ENCODE measurements at places on chromosomes 1 and 21.

DNA sequence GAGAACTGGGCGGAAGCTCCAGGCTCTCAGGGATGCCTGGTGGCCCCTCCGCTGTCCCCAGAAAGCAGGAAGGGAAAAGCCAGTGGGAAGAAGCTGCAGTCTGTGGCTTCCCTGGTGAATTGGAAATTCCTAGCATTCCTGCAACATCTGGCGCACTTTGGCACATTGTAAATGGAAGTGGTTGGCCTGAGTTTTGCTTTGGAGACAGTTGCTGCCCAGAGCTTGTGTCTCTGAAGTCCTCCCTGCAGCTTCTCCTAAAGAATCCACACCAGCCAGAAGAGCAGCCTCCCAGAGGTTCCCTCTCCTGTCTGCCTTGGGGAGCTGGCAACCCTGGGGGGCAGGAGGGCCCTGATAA lies 48.2 kb downstream of the ARHGEF10L start:
- DNase-seq = no peak

DNA sequence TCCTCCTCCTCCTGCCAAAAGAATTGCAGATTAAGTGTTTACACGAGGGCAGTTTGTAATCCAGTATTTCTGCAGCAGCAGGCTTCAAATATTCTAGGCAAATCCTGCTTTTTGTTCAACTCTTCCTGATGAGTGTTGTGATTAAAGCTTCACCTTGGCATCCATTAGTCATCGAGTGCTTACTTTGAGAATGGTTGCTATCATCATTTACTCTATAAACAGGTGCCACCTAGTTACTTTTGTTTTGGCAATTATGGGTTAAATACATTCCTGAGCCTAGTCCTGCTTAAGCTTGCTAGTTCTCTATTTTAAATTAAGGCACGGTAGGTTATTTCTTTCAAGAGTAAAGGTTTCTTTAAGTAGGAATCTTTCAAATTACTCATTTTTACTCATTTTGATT lies 20.3 kb downstream of the PDC start:
- DNase-seq = no peak

GRCh38 chr1:233480198-233480597 lies 133.7 kb upstream of the KCNK1 start:
- DNase-seq = no peak

- DNase-seq = no peak
These were observed 42.9 kb downstream of the IER5 start for GRCh38 chr1:181131255-181131941.

DNA sequence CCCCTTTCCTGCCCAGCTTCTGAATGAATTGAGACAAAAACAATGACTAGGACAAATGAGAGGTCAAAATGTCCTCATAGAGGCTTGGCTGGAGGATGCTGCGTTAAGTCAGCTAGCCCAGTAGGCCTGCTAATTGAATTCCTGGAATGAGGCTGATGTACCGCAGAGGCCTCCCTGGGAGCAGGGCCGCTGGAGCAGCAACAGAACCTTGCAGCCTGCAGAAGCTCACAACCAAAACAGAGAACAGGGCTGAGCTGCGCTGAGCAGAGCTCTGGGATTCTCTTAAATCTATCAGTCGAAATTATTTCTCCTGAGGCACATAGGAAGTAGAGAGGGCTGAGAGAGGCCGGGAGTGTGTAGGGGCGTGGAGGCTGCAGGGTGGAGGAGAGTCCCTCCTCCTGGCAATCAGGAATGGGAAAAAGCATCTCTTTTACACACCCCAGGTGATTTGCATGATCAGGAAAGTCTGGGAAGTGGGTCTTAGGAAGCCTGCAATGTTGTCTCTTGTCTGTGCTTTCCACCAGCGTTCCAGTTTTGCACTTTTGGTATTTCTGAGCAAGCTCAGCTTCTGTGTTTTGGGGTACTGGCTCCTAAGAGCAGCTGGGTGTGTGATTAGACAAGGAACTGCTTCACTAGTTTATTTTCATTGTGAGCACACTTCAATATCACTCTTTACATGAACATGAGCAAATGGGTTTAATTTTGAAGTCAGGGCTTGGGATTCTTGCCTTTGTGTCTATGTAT lies 66.5 kb downstream of the RYR2 start:
- DNase-seq = no peak

DNA sequence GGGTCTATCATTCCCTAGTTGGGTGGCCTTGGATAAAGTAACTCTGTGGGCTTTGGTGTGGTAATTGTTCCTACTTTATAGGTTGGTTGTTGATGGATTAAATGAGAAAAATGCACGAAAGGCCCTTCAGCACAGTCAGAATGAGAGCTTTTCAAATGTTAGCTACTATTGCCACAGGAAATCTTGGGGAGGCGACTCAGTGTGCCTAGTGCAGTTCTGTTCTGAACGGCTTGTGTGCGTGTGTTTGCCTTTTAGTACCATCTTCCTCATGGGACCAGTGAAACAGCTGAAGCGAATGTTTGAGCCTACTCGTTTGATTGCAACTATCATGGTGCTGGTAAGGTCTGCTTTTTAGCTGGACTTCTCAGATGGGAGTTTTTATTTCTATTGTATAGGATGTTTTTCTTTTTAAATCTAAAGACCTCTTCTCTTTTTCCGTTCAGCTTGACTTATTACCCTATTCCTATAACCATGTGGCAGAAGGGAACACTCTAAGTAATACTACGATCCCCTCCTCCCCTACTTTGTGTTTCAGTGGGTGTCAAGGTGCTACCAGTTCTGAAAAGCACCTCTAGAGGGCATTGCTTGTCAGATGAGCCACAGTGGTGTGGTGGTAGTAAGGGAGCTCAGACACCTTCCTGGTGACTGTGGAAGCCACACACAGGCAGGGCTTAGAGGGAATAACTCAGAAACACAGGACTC lies 9.2 kb downstream of the SFT2D2 start:
- DNase-seq = no peak

- no peak for DNase-seq
These were observed 228.5 kb downstream of the CACNA1E start for GRCh38 chr1:181711820-181712219.

GRCh38 chr1:47759936-47760629 lies 237.1 kb downstream of the TRABD2B start:
- no peak for DNase-seq

- no peak for DNase-seq
These were observed 17.6 kb upstream of the PLA2G5 start for GRCh38 chr1:20052386-20052785.

DNA sequence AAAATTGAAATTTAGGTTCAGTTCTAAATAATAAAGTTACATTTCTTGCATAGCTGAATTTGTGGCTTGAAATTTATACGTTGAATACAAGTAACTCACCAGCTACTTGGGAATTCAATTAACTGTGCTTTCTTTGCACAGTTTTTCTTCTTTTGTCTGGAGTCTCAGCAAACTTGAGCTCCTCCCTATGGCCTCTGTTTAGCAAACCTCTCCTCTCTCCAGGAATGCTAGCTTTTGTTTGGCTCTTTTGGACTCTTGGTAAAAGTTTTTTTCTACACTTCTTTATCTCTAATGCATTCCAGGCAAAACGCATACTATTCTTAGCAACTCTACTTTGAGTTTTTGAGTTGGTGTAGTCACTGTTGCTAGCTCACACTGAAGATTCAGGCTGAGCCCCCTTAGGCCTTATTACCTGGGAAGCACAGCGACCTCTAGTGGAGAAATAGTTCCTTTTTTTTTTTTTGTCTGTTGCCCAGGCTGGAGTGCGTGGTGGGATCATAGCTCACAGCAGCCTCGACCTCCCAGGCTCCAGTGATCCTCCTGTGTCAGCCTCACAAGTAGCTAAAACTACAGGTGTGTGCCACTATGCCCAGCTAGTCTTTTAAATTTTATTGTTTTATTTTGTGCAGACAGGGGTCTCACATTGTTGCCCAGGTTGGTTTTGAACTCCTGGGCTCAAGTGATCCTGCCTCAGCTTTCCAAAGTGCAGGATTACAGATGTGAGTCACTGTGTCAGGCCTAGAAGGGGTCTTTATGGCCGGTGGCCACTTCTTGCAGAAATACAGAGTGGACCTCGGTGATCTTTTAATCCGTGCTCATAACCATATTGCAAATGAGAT lies 61.7 kb downstream of the CASQ2 start:
- no peak for DNase-seq

- DNase-seq = no peak
These were observed 32.4 kb downstream of the IER5 start for GRCh38 chr1:181120924-181121323.

- DNase-seq = no peak
These were observed 29.1 kb upstream of the ADAMTS1 start for GRCh38 chr21:26874347-26874746.

DNA sequence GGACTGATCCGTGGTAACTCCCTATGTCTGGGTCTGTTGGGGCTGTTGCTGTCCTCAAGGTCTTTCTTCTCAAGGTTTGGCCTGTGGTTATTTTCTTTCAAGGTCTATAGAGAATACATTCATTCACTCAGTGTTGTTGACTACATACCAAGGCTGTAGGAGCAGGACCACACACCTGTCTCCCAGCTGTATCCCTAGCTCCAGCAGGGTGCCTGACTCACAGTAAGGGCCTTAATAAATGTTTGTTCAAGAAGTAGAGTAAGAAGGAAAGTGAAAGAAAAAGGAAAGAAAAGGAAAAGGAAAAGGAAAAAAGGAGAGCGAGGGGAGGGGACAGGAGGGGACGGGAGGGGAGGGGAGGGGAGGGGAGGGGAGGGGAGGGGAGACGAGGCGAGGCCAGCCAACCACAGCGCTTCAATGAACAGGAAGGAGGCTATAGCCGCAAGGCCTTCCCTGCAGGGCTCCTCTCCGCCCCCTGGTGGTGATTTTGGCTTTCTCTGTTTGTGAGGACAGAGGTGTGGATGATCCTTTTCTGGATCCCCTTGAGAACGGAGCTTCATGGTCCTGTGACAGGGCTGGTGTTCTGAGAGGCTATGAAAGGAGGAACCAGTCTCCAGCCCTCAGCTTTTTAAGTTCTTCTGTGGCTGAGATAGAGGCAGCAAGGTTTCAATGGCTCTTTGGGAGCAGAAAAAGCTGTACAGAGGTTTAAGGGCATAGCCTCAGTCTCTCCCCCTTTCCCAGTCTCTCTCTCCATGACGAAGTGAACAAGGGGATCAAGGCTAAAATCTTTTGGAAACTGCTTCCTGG lies 30.6 kb upstream of the LCE5A start:
- DNase-seq = no peak

DNA sequence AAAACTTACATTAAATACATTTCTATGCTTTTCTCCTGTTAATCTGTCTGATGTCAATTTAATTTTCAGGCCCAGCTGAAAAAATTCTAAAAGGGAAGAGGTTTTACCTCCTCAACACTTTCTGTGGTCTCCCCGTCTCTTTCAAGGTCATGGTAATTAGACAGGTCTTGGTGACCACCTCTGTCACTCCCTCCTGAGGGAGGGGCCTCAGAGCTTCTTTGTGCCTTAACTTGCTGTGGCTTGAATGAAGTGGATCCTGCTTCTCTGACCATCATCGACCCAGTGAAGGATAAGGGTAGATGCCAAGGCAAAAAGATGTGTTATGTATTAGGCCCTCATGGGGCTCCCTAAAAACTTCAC lies 40.8 kb upstream of the OSBPL9 start:
- DNase-seq = no peak

- no peak for DNase-seq
These were observed 9.7 kb upstream of the COL8A2 start for GRCh38 chr1:36134505-36135329.

DNA sequence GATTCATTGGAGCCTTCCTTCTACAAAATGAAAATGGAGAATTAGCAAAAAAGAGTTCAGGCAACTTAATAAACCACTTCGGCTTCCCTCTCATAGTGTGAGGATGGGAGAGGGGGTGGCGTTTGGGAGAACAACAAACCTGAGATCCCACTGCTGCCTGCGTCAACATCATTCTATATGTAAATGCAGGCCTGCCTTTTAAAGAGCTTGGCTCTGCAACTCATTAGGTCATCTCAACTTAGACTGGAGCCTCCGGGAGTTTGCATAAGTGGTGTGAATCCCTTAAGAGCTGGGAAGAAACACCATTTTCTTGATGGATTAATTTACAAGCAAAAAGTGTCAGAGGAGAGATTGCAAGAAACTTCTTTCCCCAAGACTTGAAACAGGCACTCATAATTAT lies 127.6 kb upstream of the DAB1 start:
- no peak for DNase-seq

DNA sequence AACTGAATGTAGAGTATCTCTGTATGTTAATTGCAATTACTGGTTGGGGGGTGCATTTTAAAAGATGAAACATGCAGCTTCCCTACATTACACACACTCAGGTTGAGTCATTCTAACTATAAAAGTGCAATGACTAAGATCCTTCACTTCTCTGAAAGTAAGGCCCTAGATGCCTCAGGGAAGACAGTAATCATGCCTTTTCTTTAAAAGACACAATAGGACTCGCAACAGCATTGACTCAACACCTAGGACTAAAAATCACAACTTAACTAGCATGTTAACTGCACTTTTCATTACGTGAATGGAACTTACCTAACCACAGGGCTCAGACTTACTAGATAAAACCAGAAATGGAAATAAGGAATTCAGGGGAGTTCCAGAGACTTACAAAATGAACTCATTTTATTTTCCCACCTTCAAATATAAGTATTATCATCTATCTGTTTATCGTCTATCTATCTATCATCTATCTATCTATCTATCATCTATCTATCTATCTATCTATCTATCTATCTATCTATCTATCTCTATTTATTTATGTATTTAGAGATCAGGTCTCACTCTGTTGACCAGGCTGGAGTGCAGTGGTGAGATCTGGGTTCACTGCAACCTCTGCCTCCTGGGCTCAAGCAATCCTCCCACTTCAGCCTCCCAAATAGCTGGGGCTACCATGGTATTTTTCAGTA lies 47.8 kb downstream of the CHML start:
- no peak for DNase-seq

DNA sequence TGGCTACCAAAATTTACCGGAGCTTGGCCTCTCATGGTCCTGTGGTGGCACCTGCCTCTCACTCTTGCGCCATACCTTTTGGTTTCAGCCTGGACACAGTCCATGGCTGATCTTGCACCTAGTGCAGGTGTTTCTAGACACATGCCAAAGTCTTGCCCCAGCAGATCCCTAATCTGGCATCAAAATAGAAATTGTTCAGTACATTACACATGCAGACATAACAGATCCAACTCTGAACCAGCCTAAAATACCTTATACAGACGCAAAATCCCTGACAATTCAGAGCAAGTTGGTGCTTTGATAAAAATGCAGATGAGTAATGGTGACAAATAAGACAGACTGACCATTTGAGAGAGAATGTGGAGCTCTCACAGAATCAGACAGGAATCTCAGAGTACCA lies 44.1 kb downstream of the NGF start:
- DNase-seq = no peak

- no peak for DNase-seq
These were observed 34.7 kb upstream of the POFUT2 start for GRCh38 chr21:45322231-45322959.

GRCh38 chr1:228393268-228393701 lies 13.3 kb downstream of the TRIM11 start:
- no peak for DNase-seq

DNA sequence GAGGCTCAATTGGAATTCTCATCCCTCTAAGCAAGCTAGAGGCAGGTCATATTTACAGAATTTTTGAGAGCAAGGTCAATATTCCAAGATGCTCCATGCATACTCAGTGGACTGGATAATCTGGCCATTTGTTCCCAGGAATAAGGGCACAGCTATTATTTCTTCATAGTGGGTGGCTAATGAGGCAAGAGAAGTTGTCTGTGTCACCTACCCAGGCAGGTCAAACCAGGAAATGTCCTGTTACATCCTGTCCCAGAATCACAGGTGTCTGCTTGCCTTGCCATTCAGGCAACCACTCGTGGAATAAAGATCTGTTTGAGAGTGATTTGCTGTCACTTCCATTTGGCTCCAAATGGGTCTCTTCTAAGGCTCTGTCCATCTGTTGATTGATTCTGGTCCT lies 85.2 kb upstream of the ZP4 start:
- no peak for DNase-seq

GRCh38 chr1:110672001-110672752 lies 2.6 kb downstream of the KCNA3 start:
- no peak for DNase-seq

- no peak for DNase-seq
These were observed 416.0 kb downstream of the SIPA1L2 start for GRCh38 chr1:232213928-232214327.

All from omental fat pad (tissue), 4 donors.